ENCODE measurements at places on chromosomes 7 and 10.

GRCh38 chr7:55504967-55505658 lies 67.2 kb downstream of the VOPP1 start:
- DNase-seq: no peak

- DNase-seq: no peak
These were observed 1.9 kb downstream of the COL1A2 start for GRCh38 chr7:94396596-94396995.

DNA sequence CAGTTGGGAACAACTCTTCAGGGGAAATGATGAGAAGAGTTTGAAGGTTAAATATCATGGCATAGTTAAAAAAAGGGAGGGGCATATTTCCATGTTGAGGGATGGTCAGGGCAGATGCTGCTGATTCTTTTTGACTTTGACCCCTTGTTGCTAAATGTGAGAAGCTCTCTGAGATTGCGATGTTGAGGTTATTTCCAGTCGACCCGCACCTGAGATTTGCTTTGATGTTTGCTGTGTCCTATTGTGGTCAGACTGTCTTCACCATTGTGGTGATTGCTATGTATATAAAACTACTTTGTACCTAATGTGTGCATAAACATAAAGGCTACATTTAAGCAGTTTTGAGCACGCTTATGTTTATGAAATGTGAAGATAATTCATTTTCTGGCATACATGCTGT lies 90.9 kb downstream of the BBS9 start:
- no peak for DNase-seq

GRCh38 chr7:94525923-94526322 lies 16.3 kb downstream of the CASD1 start:
- DNase-seq: no peak

- no peak for DNase-seq
These were observed 102.9 kb downstream of the TAX1BP1 start for GRCh38 chr7:27842851-27843250.

DNA sequence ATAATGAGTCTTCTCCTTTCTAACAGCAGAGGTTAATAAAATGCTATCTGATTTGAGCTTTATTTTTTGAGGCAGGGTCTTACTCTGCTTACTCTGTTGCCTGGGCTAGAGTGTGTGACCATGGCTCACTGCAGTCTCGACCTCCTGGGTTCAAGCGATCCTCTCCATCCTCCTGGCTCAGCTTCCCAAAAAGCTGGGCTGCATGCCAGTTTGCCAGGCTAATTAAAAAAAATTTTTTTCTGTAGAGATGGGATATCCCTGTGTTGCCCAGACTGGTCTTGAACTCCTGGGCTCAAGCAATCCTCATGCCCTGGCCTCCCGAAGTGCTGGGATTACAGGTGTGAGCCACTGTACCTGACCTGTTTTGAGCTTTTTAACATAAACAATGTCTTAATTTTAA lies 56.7 kb downstream of the SCD start:
- no peak for DNase-seq
